Immature natural killer cell (primary cell): ENCODE measurements at places on chromosomes 1 and 21. TPM values are rescaled to one million over a fixed set of nuclear protein-coding genes. Genes with fewer than 3 reads are reported as not detected.

The IVL gene
- not detected for polyA plus RNA-seq

The XPR1 gene
- 7.1 TPM for polyA plus RNA-seq

The RRAGC gene
- 7.8 TPM for polyA plus RNA-seq

The TPTE gene
- polyA plus RNA-seq: not detected

The OLIG2 gene
- not detected for polyA plus RNA-seq

The GJB5 gene
- polyA plus RNA-seq: not detected

The CLCA1 gene
- not detected for polyA plus RNA-seq

The PLXNA2 gene
- polyA plus RNA-seq: 0.22 TPM

The TINAGL1 gene
- not detected for polyA plus RNA-seq

The LRRC53 gene
- polyA plus RNA-seq: not detected

The SDF4 gene
- polyA plus RNA-seq: 157 TPM

The VHLL gene
- not detected for polyA plus RNA-seq

The KMO gene
- polyA plus RNA-seq: not detected

GRCh38 chr1:186983327-186983726 is 154.6 kb downstream of the PLA2G4A start:
- DNase-seq: peak; percentile 3

DNA sequence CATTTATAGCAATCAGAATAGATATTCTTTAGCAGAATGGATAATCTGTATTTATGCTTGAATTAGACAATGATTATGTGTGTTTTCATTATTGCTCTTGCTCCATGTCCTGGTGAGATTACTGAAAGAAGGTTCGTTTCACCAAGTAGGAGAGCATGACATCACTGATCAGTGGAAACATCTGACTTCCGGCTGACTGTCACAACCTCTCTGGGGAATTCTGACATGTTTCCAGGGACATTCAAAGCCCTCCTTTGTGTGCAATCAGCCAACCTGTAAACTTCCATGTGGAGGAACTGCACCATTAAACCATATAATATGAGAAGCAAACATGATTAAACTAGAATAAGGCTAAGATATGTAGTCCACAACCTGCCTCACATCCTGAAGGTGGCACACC is 424.8 kb upstream of the ADGRL4 start:
- no peak for DNase-seq

DNA sequence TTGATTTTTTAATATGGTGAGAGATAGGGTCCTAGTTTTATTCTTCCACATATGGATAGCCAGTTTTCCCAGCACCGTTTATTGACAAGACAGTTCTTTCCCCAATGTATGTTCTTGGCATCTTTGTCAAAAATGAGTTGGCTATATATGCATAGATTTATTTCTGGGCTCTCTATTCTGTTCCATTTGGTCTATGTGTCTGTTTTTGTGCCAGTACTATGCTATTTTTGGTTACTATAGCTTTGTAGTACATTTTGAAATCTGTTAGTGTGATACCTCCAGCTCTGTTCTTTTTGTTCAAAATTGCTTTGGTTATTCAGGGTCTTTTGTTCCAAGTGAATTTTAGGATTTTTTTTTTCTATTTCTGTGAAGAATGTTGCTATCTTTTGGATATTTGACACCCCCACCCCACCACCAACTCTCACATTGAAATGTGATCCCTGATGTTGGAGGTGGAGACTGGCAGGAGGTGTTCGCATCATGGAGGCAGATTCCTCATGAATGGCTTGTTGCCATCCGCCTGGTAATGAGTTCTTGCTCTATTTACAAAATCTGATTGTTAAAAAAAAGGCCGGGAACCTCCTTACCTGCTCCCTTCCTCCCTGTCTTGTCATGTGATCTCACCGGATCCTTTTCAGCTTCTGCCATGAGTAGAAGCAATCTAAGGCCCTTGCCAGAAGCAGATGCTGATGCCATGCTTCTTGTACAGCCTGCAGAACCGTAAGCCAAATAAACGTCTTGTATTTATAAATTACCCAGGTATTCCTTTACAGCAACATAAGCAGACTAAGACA is 54.8 kb upstream of the KRTAP19-8 start:
- no peak for DNase-seq

- DNase-seq: no peak
Measured at GRCh38 chr21:33984021-33984481, 68.4 kb upstream of the ATP5PO start.

DNA sequence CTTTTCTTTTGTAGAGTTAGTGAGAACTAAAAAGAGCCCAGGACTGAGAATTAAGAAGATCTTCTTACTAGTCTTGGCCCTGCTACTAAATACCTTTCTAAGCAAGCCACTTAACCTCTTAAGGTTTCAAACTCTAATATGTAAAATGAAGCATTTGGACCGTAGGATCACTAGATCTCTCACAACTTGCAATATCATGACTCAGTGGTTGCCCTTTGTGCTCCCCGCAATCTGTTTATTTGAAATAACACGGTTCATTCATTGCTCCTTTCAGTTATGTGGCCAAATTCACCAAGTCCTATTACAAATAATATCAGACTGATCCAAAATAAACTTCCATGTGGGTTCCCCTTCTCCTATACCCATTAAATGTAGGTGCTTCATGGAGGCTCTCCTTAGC is 10.8 kb downstream of the PALMD start:
- DNase-seq: no peak

GRCh38 chr1:109025694-109026093 is 16.2 kb downstream of the WDR47 start:
- no peak for DNase-seq

DNA sequence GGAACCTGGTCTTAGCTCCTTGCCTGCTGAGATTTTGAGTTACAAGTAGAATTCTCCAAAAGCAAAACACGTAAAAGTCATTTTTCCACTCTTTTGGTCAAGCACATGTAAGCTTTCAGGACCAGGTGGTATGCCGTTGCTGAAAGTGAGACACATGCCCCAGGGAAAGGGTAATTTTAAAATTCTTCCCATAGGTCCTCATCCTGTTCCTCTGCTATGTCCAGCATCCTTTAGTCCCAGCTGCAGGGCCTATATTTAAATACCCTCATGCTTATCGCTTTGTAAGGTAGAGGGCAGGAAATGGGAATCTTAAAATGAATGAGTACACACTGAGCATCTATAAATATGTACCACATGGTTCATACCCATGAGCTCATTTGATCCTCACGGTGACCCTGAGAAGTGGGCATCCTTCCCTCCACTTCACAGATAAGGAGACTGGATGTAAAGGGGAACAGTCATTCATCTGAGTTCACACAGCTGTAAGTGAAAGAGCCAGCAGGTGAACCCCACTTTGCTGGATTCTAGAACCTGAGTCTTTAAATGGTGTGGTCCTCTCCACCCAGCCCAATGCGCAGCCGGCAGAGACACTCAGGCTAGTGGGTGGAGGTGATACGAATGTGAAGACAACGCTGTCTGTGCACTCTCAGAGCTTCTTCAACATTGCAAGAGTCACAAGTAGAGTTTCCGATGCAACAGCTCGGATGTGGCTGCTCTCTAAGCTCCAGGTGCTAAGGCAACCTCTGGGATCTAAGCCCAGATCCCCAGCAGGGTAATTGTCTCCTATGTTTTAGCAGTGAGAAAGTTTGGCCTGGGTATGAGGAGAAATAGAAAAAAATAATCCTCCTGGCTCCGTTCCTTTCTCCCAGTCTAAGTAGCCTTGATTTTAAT is 163.5 kb downstream of the PLXNA2 start:
- no peak for DNase-seq

GRCh38 chr1:43858324-43858723 is 75.3 kb upstream of the ARTN start:
- DNase-seq: no peak

DNA sequence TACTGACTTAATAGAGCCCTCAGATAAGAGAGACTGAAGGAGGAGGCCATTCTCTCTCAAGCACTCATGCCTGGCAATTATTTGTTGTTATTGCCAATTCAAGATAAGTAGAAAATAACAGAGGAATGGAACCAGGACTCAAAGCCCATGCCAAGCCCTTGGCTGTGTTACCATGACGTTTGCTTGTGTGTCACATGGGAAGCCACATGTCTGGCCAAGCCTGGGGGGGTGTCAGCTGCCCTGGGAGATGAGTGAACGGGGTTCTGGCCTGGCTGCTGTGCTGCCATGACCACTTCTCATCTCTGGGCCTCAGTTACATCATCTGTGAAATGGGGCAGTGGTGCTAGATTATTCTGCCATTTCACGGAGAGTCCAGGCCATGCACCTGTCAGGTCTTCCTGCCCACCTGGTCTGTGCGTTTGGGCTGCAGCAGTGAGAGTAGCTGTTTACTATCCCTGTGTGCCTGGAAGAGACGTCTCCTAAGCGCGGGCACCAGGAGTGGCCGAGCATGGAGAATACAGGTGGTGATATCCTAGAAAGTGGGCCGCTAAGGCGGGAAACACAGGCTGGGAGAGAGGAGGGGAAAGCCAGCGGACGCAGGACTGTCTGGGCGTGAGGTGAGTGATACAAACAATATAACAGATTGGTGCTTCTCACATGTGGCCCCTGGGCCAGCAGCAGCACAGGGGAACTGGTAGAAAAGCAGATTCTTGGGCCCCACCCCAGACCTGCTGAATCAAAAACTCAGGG is 67.8 kb downstream of the MAN1C1 start:
- DNase-seq: no peak

DNA sequence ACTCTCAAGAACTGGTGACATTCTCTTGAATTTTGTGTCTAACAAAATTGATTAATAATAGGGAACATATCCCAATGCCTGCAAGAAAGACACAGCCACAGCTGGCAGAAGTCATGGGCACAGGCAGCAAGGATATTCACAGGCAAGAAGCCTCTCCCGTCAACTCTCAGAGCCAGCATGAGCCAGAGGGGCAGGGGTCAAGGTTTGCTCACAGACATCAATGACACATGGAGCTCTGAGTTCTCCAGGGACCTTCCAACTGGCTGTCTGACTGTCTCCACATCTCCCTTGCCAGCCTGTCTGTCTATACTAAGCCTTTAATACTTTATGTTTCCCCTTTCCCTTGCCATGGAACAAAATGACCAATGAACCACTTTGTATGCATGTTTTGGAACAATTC is 101.5 kb upstream of the RAB4A start:
- DNase-seq: no peak

GRCh38 chr1:41152622-41153044 is 89.5 kb downstream of the SCMH1 start:
- no peak for DNase-seq

DNA sequence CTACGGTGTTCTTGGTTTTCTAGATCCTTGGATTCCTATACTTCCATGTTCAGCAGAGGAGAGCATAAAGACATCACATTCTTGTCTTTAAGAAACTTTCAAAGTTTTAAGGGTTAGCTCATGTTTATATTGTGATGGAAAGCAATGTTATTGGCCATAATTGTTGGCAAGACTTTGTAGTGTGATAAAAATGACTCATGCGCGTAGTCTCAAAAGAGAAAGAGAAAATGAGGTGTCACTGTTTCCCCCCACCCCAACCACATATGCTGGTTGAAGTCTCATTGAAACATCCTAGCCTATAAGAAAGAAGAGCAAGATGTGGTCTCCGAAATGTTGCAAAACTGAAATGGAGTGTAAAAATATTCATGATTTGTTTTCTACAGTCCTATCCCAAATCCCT is 348.8 kb downstream of the PTBP2 start:
- no peak for DNase-seq

- no peak for DNase-seq
Measured at GRCh38 chr1:39026866-39027507, 837 bp downstream of the NDUFS5 start.

DNA sequence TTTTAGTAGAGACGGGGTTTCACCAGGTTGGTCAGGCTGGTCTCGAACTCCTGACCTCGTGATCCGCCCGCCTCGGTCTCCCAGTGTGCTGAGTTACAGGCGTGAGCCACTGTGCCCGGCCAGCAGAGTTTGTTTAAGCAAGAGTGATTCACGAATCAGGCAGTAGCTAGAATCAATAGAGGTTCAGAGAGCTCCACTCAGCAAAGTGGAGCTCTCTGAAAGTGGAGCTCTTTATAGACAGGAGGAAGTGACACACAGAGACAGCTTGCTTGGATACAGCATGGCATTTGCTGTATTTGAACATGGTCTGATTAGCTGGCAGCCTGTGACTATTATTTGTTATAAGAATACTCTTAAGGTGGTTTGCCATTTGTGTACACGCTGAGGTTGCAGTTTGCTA is 27.1 kb upstream of the CD34 start:
- DNase-seq: no peak

DNA sequence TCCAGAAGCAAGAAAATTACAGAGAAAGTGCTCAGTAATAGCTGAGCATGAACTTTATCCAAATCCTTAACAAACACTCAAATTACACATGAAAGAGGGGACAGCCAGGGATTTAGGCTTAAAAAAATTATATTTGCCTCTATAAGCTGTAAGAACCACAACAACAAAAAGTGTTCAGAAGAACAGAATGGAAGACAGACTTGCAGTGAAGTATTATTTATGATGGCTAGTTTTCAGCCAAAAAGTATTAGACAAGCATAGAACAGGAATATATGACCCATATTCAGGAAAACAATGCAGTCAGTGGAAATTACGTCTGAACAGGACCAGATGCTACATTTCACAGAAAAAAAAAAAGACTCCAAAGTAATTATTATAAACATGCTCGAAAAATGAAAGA is 1246.3 kb downstream of the NCAM2 start:
- DNase-seq: no peak

GRCh38 chr1:97304366-97304765 is 582.8 kb downstream of the PTBP2 start:
- no peak for DNase-seq

- no peak for DNase-seq
Measured at GRCh38 chr1:59718064-59718988, 96.4 kb upstream of the HOOK1 start.

GRCh38 chr1:197306381-197307062 is 38.5 kb downstream of the CRB1 start:
- no peak for DNase-seq

- no peak for DNase-seq
Measured at GRCh38 chr1:47362828-47363227, 29.2 kb downstream of the CMPK1 start.

DNA sequence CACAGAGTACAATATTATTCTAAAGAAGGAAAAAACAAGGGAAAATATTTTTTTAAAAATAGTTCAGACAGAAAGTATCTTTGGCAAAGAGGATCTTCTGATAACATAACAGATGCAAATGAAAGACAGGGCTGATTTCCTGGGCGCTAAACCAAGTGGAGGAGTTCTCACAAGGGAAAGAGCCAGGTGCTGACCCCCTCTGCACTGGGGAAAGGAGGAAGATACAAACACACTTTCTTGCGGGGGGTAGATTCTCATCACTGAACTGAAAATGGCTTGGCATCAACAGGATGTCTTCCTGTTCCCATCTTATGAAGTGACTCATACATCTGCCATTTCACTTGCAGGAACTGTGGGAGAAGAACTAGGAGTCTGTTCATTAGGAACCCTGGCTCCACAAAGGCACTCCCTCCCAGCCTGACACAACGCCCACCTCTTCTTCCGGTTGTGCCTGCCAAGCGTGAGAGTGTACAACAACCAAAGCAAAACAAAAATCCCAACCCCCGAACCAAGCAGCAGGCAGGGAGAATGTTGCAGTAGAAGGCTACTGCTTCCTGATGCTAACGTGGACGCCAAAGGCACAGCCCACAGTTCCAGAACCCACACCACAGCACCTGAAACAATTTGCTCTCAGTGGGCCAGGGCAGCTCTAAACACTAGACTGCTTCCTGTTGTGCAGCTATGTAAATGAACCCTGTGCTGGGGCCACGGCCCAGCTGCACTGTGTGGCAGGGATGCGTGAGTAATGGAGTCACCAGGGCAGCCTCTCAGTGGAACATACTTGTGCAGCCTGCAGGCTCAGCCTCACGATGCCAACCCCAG is 51.0 kb downstream of the GADD45A start:
- DNase-seq: no peak
